ENCODE measurements at places on chromosomes 1 and 21.

DNA sequence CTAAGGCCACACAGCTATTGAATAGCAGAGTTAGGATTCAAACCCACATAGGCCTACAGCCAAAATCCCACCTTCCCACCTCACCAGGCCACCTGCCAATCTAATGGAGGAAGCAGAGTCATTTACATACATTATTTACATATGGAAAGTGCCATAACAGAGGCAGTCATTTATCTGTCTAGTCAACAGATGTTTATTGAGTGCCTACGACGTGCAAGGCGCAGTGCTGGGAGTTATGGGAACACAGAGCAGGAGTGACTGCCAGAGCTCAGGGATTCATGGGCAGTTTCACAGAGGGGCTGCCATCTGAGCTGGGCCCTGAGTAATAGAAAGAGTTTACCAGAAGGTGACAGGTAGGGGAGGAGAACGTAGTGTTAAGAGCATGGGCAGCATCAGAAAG lies 10.3 kb upstream of the PADI6 start:
- no peak for DNase-seq

- DNase-seq = no peak
Observed at GRCh38 chr1:61486783-61487536, 238.0 kb downstream of the TM2D1 start.

DNA sequence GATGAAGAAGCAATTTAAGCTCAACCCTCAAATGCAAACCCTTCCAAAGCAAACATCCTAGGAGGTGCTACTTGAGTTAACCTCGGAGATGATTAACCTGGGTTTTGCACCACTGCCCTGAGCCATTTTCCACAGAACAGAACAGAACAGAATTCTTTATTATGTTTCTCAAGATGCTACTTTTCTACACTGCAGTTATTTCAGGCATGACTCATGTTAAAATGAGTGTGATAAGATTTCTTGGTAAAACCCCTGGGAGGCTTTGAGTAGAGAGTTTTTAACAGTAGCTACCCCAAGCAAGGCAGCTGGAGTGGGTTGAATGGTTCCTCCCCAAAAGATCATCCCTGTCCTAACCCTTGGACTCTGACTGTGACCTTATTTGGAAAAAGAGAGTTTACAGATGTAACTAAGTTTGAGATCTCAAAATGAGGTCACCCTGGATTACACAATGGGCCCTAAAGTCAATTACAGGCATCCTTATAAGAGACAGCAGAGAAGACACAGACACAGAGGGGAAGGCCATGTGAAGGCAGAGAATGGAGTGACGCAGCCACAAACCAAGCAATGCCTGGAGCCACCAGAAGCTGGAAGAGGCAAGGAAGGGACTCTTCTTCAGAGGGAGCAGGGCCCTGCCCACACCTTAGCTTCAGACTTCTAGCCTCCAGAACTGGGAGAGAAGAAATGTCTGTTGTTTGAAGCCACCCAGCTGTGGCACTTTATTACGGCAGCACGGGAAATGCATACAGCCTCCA lies 153.4 kb downstream of the ETS2 start:
- DNase-seq = no peak

DNA sequence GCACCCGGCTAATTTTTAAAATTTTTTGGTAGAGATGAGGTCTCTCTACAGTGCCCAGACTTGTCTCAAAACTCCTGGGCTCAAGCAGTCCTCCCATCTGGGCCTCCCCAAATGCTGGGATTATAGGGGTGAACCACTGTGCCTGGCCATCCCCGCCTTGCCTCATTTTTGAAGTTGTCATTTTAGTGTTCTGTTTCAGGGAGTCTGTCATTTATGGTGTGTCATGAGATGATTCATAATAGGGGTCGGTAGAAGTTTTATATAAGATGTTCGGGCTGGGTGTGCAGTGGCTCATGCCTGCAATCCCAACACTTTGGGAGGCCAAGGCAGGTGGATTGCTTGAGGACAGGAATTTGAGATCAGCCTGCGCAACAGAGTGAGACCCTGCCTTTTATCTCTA lies 8.5 kb downstream of the PRCC start:
- DNase-seq = no peak

GRCh38 chr1:8463144-8463927 lies 145.4 kb downstream of the SLC45A1 start:
- no peak for DNase-seq

All from esophagus squamous epithelium (tissue), 5 donors.